ENCODE measurements at places on chromosomes 1 and 21.

GRCh38 chr1:29338908-29339575, 102.7 kb downstream of the PTPRU start:
- no peak for DNase-seq

DNA sequence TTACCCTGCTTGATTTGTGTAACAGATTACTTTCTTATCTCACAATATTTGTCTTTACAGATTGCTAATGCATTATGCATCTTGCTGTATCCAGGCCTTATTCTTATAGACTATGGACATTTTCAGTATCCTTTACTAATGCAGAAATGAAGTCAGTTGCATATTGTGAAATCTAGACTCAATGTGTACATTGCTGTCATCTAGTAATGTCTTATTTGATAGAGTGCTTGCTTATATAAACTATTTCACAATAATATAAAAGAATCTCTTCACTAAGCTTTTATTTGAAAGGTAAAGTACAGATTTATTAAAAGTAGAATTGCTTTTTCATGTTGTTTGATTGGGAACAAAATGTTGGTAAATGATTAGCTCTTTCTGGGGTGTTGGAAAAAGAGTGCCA, 39.6 kb downstream of the ALG6 start:
- no peak for DNase-seq

- no peak for DNase-seq
Observed at GRCh38 chr1:178659789-178660208, 65.2 kb upstream of the RALGPS2 start.

DNA sequence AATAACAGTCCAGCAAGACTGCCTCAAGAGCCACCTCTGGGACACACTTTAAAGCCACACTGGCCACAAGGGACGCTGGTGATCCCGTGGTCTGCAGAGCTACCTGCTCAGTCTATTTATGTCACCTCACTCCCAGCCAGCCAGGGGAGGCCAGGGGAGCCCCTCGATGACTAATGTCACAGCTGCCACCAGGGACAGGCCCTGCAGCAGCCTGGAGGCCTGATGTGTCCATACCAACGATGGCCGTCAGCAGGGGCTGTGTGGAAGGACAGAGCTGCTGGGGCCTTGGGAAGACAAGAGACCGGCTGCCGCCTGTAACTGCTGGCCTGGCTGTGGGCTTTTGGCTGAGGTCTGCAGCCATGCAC, 71.0 kb downstream of the SIK1 start:
- no peak for DNase-seq

- DNase-seq = no peak
Observed at GRCh38 chr1:219432191-219432606, 180.7 kb downstream of the ZC3H11B start.

DNA sequence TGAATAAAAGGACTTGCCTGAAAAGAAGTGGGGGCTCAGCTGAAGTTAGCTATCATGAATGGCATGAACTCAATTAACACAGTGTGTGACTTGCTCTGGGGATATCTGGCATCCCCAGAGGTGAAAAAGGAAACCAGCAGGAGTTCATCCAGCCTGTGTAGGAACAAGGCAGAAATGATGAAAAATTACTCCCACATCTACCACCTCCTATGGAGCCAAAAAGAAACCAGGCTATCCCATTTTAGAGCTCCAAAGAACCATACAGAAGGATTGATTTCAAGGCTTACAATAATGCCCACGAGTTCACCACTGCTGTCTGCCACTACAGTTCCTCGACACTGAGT, 25.3 kb downstream of the TP53BP2 start:
- DNase-seq = no peak

DNA sequence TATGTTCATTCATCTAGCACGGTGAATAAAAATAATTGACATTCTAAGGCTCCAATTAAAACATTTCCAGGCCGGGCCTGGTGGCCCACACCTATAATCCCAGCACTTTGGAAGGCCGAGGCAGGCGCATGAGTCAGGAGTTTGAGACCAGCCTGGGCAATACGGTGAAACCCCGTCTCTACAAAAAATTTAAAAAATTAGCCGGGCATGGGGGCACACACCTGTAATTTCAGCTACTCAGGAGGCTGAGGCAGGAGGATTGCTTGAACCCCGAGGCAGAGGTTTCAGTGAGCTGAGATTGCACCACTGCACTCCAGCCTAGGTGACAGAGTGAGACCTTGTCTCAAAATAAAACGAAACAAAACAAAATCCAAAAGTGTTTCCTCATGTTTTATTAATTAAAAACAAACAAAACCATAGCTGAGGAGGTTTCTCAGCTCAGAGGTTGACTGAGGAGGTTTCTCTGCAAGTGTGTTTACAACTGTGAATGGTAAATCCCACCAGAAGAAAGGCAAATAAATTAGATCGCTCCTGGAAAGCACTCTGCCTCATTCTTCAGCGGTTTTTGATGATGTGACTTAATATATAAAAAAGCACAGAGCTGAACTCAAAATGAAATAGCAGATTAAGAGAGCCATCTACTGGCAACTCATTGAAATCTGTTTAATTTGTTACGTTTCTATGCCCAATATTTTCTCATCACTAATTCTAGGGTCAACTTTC, 37.7 kb upstream of the ATG4C start:
- DNase-seq = no peak

GRCh38 chr1:218211241-218211640, 73.9 kb upstream of the RRP15 start:
- DNase-seq = no peak

DNA sequence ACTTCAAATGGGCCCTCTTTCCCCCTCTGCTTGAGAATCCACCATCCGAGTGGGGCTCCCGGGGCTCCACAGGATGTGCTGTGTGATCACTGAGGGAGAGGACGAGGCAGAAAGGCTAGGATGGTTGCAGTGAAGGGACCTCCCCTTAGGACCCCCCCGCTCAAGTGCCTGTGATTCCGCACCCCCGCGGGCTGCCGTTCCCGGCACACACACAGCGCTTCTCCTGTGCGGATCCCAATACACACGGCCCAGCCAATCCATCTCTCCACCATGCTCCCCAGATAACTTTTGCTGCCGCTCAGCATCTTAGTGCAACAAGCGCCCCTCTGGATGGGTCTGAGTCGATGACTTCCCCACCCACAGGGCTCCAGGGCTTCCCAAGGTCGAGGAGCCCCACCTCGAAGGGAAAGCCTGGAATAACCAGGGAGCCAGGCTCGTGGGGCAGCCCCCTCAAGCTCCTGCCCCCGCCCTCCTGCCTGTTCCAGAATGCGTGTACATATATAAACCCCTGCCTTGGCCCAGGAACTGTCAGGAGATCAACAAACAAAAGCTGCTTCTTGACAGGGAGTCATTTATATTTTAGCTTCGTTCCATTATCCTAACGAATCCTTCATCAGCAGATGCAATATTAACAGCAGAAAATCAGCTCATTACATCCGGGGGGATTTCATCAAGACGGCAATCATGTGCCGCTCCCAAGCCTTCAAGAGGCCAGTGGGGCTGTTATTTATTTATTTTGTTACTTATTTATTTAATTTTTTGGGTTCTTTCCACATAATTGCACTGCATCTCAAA, 83.7 kb downstream of the CASZ1 start:
- no peak for DNase-seq

DNA sequence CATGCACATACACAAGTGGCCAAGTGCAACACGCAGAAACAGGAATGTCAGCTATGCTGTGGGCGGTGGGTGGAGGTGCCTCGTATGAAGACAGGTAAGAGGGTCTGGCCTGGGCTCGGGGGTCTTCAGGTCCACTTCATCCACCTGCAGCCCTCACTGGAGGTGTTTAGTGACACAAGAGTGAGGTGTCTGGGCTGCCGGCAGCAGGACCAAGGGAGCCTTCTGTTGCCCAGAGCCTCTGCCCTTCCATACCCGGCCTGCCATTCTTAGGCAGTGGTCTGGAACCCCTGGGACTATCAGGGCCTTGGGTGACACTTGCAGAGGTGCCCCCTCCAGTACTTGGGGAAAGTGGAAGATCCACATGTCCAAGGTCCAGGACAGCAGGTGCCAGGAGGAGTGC, 21.7 kb upstream of the ACTRT2 start:
- DNase-seq = no peak

DNA sequence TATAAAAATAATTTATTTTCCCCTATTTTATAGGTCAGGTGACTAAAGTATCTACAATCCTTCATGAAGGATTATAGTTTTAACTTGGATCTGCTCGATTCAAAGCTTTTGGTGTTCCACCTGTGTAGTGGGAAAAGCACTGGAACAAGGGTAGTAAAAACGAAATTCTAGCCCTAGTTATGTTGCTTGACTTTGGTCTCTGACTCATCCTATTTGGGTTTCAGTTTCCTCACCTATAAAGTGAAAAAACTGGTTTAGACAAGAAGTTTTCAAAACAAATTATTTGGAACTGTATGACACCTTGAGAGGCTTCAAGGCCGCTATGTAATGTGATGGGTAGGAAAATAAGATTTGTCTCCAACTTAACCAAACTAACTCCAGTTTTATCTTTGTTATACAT, 505.2 kb upstream of the ZRANB2 start:
- DNase-seq = no peak

DNA sequence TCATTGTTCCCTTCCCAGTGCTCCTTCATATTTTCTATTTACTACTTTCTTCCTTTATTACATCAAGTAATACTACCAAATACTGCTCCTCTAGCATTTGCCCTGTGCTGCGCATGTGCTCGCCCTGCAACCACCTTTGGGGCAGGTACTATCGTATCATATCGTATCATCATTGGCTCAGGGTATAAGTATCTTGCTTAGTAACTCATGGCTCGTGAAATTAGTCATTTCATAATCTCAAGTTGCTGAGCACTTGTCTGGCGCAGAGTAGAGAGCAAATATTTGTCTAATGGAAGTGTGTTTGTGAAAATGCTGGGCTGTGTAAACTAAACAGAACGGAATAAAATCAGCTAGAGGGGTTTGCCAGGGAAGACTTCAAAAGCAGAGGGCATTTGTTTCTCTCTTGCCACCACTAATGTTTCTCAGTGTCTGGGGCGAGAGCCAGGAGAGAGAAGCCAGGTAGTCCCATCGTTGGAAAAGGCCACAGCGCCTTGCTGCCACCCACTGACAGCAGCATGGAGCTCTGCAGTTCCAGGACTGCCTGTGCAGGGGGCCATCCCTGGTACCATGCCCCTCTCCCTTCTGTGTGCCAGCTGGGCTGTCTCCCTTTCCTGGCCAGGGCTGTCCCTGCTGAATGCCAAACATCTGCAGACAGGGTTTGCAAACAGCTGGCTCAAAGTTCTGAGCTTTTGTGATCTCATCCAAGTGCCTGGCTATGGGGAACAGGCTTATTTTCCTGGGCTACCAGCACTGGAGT, 20.0 kb upstream of the CPT2 start:
- DNase-seq = no peak

GRCh38 chr1:41738006-41738405, 180.7 kb downstream of the HIVEP3 start:
- no peak for DNase-seq

GRCh38 chr1:180586671-180587155, 27.9 kb downstream of the OVAAL start:
- no peak for DNase-seq

DNA sequence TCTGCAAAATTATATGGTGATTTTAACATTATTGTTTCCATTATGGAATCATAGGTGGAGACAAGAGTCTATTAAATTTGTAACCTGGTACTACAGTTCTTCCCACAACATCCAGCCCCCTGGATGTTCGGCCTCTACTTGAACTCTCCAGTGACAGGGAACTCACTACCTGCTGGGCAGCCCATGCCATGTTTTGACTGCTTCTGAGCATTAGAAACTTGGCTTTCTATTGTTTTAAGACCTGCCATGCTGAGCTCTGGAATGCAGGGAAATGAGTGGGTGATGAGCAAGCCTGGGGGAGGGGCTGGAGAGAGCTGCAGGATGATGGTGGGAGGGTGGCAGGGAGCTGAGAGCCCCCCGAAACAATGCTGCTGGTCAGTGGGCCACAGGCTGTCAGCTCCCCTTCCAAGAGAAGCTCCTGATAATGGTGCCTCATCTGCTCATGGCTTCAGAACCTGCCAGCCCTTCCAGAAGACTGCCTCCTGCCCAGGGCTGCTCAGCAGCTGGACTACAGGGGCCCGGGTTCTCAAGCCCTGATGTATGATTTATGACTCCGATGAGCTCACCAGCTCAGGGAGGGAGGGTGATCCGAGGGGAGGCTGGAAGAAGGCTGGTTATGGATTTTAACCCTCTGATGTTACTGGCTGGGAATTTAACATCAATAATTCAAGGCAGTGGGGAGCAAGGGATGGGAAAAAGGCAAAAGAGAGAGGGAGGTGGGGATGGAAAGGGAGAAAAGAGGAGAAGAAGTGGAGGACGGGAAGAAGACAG, 205.0 kb downstream of the HIVEP3 start:
- DNase-seq = no peak

- DNase-seq = no peak
Observed at GRCh38 chr1:94898491-94899385, 28.2 kb downstream of the CNN3 start.

GRCh38 chr1:21888500-21888899, 48.6 kb downstream of the HSPG2 start:
- no peak for DNase-seq

- no peak for DNase-seq
Observed at GRCh38 chr1:9455487-9456234, 83.6 kb upstream of the SLC25A33 start.

GRCh38 chr1:119962296-119962968, 66.1 kb upstream of the ADAM30 start:
- no peak for DNase-seq

DNA sequence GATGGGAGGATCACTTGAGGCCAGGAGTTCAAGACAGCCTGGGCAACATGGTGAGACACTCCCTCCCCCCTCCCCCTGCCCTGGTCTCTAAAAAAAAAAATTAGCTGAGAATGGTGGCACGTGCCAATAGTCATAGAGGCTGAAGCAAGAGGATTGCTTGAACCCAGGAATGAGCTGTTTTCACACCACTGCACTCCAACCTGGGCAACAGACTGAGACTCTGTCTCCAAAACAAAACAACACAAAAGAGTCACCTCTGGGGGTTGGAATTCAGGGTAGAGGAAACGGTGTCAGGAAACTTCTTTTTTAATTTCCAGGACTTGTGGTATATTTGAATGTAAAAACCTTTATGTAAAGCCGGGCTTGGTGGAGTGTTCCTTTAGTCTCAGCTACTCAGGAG, 43.2 kb downstream of the RHOU start:
- DNase-seq = no peak
